ENCODE measurements at places on chromosomes 16 and 17.

GRCh38 chr16:8665529-8665928, 8.9 kb upstream of the ABAT start:
- no peak for DNase-seq

GRCh38 chr16:22373662-22374310, 633 bp downstream of the CDR2 start:
- peak; percentile 35 for DNase-seq

DNA sequence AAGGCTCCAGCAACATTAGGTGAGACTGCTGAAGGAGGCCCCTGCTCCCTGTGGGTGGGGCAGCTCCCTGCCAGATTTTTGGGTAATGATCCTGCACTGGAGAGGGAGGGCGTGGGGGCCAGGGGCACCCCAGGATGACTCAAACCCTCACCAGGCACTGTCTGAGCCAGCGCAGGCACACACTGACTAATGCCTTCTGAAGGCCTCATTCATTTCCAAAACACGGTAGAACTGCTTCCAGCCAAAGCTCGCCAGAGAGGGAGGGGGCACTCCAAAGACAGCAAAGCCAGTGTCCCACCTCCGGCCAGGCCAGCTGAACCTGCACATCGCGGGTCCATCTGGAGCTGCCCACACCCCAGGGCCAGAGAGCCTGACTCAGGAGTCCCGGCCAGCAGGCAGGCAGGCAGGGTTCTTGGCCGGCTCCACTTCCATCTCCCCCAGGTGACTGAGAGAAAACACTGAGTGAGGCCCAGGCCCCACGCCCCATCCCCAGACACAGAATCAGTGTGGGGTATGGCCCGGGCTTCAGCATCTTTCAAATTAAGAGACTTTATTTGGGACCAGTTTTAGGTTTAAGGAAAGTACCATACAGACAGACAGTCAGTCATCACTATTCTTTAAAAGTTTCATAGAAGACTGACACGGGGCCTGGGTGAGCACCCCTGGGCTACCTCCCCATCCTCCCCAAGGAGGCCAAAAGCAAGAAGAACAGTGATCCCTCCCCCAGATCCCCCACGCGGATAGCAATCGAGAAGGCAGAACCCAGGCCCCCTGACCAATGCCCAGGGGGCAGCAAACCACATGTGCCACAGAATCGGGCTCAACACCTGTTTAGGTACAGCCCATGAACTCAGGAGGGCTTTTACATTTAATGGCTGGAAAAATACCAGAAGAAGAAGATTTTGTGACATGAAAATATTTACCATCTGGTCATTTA, 2.3 kb downstream of the PIEZO1 start:
- DNase-seq, result no peak

- no peak for DNase-seq
These were observed 33.9 kb downstream of the DCUN1D3 start for GRCh38 chr16:20866145-20866772.

DNA sequence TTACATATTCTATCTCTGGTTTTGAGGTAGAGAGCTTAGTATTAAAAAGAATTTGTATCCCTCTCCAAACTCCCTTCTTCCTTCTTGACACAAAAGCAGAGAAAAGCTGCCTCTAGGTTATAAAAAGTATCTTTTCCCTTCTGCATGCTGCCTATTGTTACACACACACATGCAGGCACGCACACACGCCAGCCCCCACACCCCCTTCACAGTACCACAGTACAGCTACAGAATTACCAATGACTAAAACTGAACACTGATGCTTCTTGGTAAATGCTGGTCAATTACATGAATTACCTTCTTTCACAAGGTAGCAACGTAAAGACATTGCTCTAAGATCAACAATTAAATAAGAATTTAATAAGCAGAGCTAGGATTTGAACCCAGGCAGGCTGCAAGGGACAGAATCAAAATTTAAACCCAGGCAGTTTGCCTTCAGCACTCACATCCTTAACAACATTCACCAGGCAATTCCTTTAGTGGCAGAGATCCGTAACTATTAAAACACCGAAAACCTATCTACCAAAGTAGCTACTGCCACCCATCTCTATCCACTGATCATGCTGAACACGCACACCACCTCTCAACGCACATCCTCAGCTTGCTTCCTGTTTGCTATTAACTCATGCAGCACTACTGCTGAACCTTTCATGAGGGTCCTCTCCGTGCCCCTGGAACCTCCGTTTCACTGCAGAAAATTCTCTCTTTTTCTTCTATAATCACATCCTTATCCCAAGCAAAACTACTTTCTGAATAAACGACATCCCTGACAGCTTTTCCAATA, 37.8 kb downstream of the YWHAE start:
- DNase-seq, result no peak

DNA sequence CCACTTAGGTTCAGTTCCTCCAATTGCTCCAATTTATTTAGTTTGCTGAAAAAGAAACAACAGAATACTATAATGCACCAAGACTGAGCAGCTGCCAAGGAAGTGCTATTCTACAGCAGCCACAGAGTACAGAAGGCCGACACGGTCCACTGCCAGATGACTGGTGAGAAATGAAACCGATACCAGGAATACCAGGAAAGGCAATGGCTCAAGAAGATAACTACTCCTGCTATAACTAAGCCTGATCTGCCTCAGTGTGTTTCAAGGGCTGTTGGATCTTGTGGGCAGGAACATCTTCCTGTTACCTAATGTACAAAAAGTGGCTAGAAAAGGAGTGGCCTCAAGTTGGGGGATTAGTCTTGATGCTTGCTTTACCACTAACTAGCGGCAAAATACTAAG, 32.8 kb downstream of the MARVELD3 start:
- no peak for DNase-seq

DNA sequence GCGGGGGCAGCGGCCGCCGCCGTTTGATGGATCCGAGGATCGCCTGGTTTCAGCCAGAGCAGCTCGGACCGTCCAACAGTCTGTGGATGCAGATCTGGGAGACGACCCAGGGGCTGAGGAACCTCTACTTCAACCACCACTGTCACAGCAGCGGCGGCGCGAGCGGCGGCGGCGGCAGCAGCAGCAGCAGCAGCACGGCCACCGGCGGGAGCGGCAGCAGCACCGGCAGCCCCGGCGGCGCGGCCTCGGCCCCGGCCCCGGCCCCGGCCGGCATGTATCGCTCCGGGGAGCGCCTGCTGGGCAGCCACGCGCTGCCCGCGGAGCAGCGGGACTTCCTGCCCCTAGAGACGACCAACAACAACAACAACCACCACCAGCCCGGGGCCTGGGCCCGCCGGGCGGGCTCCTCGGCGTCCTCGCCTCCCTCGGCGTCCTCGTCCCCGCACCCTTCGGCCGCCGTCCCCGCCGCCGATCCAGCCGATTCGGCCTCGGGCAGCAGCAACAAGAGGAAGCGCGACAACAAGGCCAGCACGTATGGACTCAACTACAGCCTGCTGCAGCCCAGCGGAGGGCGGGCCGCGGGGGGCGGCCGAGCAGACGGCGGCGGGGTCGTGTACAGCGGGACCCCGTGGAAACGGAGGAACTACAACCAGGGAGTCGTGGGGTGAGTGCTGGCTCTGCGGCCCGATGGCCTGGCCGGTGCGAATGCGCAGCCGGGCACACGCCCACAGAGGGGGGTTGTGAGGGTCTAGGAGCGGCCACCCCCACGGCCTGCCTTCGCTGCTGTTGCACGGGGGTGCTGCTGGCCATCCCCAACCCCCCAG, 702 bp downstream of the TENT4B start:
- DNase-seq, result peak; percentile 47

DNA sequence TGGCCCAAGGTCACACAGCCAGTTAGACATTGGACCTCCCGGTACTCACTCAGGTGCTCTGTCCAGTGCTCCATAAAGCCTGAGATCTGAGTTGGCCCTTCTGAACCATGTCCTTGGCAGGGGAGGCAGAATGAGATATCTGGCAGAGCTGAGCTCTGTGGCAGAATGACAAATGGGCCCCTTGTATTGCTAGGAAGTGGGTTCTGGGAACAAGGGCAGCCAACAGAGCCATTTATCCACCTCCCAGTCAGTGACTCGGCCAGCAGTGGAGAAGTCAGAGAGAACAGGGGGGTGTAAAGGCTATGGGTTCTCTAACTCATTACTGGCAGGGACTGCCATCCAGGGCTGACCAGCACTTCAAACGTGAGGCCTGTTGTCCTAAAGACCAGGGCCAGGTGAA, 117.1 kb upstream of the NLRP1 start:
- no peak for DNase-seq

DNA sequence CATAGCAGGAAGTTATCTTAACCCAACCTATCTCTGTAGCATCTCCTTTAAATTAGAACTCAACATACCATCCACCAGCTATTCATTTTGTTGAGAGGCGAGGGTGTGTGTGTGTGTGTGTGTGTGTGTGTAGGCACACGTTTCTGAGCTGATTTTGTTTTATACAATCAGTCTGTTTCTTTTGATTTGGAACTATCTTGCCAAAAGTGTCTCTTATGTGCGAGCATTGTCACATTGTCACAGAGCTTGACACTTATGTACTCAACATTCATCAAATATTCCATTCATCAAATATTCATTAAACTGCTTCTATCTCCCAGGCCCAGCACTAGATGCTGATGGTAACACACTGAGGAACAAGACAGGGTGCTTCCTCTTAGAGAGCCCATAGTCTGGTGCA, 180.4 kb downstream of the HAPSTR1 start:
- DNase-seq, result no peak

GRCh38 chr16:19846436-19846835, 38.2 kb downstream of the GPRC5B start:
- no peak for DNase-seq

DNA sequence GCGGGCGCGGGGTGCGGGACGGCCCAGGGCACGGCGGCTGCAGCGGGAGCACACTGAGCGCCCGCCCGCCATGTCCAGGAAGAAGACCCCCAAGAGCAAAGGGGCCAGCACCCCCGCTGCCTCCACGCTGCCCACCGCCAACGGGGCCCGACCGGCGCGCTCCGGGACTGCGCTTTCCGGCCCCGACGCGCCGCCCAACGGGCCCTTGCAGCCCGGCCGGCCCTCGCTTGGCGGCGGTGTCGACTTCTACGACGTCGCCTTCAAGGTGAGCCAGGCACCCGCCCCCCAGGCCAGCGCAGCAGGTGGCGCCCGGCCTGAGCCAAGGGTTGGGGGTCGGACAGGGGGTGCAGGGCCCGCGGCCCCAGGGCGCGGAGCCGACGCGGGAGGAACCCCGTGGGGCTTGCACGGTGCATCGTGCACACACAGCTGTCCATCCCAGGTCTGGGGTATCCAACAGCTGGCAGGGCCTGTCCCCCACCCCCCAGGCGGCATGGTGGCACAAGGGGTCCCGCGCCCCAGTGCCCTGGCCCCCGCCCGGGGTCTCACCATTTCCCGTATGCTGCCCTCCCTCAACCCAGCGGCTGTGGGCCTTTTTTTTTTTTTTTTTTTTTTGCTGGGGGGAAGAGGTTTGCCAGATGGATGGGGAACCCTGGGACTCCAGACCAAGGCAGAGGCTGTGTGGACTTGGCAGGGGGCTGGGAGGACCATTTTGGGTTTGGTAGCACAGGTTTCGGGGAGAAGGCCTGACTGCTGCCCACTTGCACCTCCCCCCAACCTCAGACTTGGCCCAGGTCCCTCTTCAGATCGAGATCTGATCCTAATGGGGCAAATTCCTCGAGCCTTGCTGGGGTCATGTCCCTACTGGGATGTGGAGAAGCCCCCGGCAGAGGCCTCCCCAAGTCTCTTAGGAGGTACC, 547 bp downstream of the RAB26 start:
- DNase-seq, result no peak

GRCh38 chr16:67184995-67185650, 1.4 kb upstream of the MATCAP1 start:
- DNase-seq, result peak; percentile 99

GRCh38 chr17:68004201-68004600, 7.9 kb upstream of the C17orf58 start:
- no peak for DNase-seq
